CD4-positive, alpha-beta T cell treated with Interleukin-10 for 1 hour (primary cell): ENCODE measurements at places on chromosomes 16 and 17.

DNA sequence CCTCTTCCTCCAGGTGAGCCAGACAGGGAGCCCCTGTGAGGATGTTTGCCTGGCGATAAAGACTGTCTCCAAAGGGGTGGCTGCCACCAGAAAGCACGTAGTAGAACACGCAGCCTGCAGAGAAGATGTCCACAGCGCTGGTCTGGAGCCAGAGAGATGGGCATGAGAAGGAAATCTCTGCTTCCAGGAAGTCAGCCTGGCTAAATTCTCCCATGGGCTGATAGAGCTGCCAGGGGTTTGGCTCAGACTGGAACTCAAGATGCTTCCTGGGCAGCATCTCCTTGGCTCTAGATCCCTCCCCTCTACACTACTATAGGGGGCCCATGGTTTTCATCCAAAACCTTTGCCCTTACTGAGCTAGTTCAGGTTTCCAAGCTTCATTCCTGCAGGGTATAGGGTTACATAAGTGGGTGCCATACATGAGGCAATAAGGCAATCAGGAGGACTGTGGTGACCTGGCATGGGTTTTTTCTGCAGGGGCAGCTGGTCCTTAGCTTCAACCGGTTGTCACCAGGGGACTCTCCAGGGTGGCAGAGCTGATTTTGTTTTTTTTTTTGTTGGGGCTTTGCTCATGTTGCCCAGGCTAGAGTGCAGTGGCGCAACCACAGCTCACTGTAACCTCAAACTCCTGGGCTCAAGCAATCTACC lies 13.6 kb downstream of the PLK1 start:
- no peak for DNase-seq

DNA sequence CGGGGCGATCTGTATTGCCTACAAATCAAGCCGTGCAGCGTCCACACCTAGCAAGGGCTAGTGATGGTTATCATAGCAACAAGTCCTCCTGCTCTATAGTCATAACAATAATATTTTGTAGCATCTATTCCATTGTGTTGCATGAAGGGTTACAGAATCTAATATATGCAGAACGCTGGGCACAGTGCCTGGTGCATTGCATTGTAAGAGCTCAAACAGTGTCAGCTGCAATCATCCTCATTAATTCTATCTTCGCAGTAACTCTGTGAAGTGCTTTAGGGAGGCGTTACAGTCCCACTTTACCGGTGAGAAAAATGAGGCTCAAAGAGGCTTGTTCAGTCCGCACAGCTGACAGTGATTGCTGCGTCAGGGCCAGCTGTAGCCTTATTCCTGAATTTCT lies 149.4 kb downstream of the RBFOX1 start:
- no peak for DNase-seq

GRCh38 chr17:75832164-75832651 lies 12.0 kb downstream of the UNC13D start:
- peak; percentile 72 for DNase-seq

DNA sequence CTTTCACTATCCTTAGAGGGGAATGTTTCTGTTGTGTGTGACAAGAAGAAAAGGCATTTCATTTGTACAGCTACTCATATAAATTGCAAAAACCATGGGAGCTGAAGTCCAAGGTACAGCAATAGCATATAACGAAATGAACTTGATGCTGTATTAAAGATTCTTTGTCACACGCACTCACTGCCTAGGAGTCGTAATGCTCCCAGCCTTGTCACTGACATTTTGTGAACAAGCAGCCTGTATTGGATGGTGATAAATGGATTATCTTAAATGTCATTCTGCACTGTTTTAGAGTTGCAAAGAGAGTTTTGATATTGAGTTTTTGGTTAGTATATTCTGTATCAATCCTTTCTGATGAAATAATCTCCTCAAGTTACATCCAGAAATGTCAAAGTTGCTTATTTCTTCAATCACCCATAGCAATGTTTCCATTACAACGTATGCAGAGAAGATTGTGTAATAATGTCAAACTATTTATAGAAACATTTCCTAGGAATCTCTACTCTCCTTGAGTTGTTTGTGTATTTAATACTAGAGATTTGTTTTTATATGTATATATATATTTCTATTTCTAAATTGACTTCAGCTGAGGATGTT lies 270.6 kb downstream of the FTO start:
- DNase-seq: no peak

DNA sequence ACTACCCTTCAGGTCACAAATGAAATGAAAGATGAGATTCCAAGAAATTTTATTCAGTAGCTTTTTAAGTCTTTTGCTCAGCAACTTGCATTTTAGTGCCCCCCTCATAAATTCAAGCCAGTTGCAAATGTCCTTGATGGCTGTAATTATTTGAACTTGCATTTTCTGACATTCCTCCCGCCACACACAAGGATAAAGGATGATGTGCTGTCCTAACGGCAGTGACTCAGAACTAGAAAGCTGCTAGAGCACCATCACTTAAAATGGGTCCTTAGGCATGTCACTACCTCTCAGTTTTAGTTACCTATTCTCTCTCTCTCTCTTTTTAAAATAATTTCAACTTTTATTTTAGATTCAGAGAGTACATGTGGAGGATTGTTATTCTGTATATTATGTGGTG lies 306.7 kb downstream of the CNTNAP4 start:
- DNase-seq: no peak

DNA sequence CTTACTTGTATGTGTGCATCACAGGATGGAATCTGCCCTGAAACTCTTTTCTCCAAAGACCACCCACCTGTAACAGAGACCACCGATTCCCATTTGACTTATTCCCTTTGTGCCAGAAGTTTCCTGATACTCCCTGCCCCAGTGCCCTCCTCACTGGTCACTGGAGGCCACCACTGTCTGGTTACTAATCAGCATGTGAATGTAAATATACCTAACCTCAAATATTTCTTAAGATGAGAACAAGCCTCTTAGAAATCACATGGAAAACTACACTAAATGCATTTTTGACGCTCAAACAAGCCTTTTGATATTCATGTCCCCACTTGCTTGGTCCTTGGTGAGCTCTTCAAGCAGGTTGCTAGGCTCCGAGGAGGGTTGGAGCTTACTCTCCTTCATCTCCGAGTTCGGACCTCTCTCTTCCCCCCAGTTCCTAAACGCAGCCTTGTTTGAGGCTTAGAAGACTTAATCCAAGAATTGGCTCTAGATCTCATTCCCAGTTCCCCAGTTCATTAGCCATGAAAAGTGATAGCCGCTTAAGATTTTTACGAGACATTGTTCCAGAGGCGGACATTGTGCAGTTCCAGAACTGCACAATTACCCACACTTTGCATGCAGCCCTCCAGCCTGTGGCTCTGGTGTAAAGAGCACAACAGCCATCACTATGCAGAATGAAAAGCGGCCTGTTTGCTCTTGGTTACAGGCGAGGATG lies 579.2 kb upstream of the PSMD7 start:
- no peak for DNase-seq

- DNase-seq: no peak
Measured at GRCh38 chr17:82475458-82475857, 16.9 kb downstream of the NARF start.

GRCh38 chr16:57687363-57687929 lies 7.2 kb upstream of the DRC7 start:
- DNase-seq: no peak

GRCh38 chr17:49218941-49219913 lies 8.7 kb downstream of the ABI3 start:
- DNase-seq: peak; percentile 77

- no peak for DNase-seq
Measured at GRCh38 chr16:59181821-59182420, 447.8 kb upstream of the GOT2 start.

- DNase-seq: no peak
Measured at GRCh38 chr17:79062691-79063090, 11.9 kb upstream of the ENGASE start.

- DNase-seq: no peak
Measured at GRCh38 chr17:7894226-7894625, 5.6 kb downstream of the CHD3 start.

DNA sequence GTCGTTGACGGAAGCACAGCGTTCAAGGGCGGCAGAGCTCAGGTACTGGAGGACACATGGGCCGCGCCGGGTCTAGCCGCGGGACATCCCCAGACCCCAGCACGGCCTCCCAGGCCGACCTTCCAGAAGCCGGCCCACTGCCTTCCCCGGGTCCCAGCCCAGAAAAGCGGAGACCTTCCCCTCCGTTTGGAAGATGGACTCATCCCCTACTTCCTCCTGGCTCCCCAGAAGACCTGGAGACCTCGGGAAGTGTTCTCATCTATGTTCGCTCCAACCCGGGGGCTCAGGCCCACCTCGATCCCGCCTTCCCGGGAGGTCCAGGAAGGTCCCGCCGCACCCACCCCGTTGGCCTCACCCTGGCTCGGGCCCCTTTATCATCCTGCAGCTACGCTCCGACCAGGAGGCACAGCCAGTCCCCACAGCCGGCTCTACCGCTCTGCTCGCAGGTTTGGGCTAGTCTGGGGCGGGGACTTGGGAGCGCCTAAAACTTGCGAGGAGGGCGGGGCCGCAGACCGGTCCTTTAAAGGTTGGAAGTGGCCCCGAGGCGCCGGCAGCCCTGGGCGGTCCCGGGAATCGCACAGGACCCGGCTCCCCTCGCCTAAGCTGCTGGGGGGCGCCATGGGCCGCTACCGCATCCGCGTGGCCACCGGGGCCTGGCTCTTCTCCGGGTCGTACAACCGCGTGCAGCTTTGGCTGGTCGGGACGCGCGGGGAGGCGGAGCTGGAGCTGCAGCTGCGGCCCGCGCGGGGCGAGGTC lies at the start of gene ALOX12:
Gene ALOX12 (plus strand): TSS at position 550 of the 756 bp plus-strand sequence. CDS start 69 bp downstream, at position 619.
- no peak for DNase-seq

DNA sequence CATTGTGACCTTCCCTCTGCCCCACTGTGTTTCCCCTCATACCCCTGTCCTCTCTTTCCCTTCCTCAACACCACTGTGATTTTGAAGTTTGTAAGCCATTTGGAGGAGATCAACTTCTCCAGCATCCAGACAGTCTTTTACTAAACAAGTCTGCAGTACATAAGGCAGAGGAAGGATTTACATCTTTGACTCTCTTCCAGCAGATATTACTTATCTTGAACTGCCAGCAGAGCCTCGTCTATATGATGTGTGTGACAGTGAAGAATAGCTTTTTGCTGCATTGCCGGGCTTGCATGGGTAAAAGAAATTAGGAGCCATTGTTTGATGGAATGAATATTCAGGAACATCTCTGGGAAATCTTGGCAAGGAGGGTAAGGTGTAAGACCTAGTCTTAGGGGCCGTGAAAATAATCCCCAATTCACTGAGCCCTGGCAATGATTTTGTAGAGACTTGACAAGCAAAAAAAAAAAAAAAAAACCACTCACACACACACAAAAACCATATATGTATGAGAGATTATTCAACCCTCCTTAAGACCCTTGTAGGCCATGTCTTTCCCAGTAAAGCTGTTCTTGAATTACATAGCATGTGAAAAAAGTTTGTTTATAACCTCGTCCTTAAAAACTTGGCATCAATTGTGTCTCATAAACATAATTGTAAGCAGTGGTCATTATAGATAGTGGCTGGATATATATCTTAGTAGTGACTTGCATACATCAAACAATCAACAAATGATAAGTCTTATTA lies 903.9 kb downstream of the CDH11 start:
- DNase-seq: no peak

DNA sequence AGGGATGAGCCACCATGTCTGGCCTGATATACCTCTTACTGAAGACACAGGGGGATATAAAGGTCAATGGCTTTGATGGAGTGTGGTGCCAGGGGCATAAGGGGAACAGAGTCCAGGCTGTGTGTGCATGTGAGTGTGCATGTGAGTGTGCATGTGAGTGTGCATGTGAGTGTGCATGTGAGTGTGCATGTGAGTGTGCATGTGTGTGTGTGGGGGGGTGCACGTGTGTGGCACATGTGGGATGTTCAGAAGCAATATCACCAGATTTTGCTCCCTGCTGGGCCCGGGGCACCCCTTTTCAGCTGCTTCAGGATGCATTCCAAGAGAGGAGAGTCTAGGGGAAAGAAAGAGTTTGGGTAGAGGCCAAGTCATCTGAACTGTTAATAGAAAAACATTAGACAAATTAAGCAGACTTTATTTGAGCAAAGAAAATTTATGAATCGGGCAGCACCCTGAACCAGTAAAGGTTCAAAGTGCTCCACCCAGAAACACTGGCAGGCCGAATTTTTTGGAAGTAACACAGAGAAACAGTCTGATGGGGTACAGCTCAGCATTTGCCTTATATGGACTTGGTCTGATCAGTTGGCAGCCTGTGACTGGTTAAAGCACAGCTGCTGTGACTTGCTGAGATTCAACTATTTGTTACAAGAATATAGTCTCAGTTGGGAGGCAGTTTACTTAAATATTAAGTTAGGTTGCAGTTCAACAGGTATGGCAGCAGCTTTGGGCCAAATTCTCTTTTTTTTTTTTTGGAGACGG lies 9.7 kb downstream of the CHST5 start:
- no peak for DNase-seq

DNA sequence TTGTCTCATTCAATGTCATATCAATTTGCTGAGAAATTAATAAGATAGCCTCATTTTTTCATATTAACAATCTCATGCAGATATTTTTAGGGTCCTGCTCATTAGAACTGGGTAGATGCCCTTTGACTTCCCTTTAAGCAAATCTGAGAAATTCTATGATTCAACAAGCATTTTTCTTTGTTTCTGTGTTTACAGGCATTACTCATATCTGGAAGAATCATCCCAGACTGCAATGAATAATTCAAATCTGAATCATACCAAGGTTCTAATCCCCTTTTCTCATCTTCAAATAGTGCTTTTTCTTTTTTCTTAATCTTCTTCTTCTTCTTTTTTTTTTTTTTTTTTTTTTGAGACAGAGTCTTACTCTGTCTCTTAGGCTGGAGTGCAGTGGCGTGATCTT lies 69.2 kb upstream of the KIFC3 start:
- no peak for DNase-seq

DNA sequence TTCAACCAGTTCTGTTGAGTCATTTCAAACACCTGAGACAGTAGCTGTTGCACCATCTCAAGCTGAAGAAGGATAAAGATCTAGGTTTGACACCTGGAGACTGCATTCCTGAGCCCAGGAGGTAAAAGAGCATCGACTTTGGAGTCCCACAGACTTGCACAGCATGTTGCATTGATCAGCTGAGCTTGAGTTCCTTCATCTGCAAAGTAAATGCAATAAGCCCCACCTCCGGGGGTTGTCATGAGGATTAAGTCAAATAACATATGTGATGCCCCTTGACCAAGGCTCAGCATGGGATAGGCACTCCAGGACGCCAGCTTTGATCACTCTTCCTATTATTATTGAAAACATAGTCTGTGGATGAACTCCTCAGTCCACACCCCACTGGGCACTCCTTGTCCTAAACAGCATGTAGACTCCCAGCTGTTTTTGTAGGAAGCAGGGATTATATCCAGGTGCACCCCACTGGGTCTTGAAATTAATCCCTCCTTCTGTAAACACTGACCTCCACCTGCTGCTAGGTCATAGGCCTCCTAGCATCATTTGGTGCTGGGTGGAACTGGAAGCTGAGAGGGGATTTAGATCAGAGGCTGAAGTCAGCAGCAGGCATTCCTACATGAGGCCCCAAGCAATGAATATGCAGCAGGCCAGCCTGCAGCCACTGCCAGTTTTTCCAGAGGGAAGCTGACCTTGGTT lies 259.0 kb downstream of the HS3ST4 start:
- DNase-seq: no peak

DNA sequence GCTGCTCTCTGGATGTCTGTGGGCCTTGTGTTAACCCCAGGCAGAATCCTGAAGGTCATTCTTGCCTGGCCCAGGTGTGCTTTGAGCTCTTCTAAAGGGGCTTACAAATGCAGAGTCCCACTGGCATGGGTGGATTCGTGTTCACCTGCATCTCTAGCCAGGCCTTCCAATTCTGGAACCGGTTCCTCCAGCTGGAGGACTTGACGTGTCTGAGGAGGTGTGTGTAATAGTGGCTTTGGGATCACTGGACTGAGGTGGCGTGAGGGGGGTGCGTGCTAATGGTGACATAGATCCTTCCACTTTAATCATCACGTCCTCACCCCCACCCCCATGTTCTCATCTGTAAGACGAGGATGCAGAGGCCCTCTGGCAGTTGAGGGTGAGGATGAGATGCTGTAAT lies 4.8 kb downstream of the GSE1 start:
- DNase-seq: no peak
